ENCODE measurements at places on chromosomes 13 and 19. TPM values are rescaled to one million over a fixed set of nuclear protein-coding genes. Genes with fewer than 3 reads are reported as not detected.
A peak's percentile ranks its signal among the peaks of the same experiment; 100 is the strongest.

DNA sequence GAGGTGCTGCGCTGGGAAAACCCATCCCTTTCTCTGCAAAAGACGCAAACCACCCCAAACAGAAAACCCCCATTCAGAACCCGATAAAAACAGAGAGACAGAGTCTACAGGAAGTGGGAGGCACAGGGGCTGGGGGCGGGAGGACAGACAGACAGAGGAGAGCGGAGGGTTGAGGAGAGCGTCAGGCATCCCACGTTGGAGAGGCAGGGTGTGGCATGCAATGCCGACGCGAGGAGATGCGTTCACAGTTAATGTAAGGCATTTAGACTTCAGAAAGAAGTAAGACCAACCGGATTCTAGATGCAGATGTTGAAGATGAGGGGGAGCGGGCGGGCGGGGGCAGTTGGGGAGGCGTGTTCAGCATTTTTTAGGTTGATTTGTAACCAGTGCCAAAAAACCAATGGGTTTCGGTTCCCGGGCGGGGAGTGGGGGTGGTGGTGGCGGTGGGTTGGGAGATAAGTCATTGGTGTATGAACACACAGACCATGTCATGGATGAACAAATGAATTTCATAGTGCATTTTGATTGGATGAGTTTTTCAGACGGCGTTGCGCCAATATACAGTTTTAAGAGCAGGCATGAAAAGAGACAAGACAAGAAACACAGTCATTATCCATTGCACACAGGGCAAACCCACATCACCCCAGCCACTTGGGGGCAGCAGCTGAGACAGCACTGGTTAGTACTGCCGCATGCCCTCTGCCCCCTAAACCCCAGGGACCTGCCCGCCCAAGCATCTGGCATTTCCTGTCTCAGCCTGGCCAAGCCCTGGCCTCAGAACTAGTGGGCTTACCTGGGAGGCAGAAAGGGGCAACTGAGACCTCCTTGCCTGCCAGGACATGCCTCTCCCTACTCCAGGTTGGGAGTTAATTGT, 91.3 kb downstream of the IER2 start:
- no peak for DNase-seq

DNA sequence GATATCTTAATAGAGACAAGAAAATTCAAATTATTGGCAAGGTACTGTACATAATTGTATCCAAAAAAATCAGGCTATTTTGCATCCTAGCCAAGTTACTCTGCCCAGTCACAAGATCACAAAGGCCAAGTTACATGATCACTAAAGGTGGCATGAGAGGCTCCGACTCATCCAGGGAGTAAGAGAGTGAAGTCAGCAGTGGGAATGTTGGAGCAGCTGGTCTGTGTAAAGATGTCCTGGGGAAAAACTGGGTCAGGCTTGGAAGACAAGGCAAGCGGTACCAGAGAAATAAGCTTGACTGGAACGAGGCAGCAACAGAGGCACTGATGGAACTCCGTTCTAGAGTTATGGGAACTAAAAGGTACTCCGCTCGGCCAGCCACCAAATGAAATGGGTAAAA, 50.2 kb upstream of the PSG2 start:
- no peak for DNase-seq

- peak; percentile 81 for DNase-seq
Measured at GRCh38 chr13:48976576-48977285, 1.0 kb downstream of the FNDC3A start.

DNA sequence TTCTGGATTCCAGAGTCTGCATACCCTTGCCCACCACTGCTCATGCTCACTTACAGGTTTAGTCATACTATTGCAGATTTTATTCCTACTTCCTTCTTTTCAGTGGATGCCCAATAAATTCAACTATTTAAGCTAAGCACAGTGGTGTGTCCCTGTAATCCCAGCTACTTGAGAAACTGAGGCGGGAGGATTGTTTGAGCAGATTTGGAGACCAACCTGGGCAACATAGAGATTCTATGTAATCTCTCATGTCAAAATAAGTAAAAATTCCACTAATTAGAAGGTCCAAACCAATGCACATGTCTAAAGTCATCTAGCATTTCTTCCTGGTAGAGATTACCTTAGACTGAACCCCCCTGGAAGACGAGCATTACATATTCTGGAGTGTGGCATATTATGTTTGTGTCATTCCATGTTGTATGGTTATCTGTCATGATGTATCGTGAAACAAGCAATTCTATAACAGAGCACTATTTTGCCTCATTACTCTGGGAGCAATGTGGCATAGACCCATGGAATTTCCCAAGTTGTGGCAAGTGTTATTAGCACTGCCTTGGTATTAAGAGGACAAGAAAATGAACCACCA, 8.3 kb downstream of the HMGB1 start:
- no peak for DNase-seq

DNA sequence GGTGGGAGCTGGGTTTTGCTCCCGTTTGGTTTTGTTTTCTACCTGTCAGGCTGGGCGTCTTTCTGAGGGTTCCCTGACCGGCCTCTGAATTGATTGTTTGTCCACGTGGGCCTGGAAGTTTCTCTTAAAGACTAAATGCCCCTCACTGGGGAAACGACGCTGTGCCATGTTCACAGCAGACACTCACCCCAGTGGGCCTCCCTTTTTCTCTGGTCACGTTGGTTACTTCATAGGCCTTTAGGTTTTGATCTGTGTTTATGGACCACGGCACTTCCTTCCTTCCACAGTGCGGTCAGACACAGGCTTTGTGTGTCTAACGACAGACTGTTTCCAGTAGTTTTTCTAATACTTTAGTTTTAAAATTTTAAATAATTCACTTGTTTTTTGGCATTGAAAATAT, 20.1 kb upstream of the NDUFS7 start:
- DNase-seq: no peak

DNA sequence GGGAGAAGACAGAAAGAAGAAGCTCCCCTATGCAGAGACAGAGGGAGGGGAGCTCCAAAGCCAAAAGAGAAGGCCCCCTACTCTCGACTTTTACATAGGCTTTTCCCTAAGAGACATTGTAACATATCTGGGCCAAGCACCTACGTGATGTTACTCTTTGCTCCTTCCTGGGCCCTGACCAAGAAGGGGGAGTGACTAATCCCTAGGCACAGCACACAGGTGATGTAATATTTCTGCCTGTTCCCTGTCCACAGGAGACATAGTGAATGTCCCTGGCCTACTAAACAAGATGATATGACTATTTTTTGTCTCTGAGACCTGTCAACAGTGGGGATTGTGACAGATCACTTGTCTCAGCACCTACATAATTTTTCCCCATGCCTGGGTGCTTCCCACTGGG, 15.9 kb upstream of the ZNF254 start:
- DNase-seq: no peak

DNA sequence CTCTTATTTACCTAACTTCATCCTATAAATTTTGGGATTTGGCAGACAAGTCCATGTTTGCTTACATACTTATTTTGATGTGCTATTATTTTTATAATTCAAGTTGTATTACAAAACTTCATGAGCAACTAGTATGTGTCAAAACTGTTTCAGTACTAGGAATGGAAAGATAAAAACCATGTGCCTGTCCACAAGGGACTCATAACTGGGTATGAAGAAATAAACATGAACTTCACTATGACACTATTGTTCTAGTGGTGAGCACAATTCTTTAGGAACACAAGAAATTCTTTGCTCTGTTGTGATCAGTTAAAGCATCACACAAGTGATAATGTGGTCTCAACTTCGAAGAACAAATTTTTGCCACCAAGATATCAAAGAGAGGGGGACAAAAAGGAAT, 97.5 kb upstream of the FBXL3 start:
- DNase-seq: no peak

GRCh38 chr19:28208745-28209144, 1004.2 kb downstream of the UQCRFS1 start:
- DNase-seq: no peak

GRCh38 chr19:40659566-40659965, 30.9 kb downstream of the NUMBL start:
- no peak for DNase-seq

- no peak for DNase-seq
Measured at GRCh38 chr13:58712191-58712590, 1080.6 kb downstream of the PCDH17 start.

GRCh38 chr13:36788276-36788675, 30.7 kb upstream of the RFXAP start:
- DNase-seq: no peak

DNA sequence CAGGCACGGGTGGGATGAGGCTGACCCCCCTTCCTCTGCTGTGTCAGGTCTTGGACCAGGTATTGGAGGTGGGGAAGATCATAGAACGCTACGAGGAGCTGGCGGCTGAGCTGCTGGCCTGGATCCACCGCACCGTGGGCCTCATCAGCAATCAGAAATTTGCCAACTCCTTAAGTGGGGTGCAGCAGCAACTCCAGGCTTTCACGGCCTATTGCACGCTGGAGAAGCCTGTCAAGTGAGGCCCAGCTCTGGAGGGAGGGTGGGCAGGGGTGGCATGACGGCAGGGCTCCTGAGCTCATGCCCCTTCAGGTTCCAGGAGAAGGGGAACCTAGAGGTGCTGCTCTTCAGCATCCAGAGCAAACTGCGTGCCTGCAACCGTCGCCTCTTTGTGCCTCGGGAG, 35.3 kb downstream of the SPTBN4 start:
- DNase-seq: no peak

- no peak for DNase-seq
Measured at GRCh38 chr19:28428663-28429348, 784.1 kb downstream of the UQCRFS1 start.

Gene VSTM2B
- total RNA-seq: not detected

Gene SHISA7
- not detected for total RNA-seq

Gene SERP2
- 14.5 TPM for total RNA-seq

Gene DHDH
- total RNA-seq: 12.6 TPM

Gene ZNF431
- total RNA-seq: 12.7 TPM

Gene KL
- 46.8 TPM for total RNA-seq

Gene KLK14
- total RNA-seq: 5.3 TPM

Data from prostate gland (tissue), 2 donors.